Activated CD8-positive, alpha-beta memory T cell treated with anti-CD3 and anti-CD28 coated beads for 4 hours (primary cell): ENCODE measurements at places on chromosomes 4 and X.

DNA sequence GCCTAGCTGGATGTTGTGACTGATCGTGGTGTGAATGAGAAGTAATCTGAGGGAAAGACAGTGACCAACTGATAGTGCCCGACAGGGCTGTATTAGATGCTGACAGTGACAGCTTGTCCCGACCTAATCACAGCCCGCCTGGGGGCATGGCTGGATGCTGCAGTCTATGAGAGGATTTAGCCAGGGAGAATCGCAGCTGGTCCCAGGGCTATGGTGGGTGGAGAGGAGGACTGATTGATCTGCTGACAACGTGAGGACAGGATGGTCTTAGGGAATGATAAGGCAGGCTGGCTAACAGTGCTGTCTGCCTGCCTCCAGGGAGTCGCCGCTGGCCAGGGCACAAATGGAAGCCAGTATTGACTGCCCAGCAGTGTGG is 621 bp upstream of the SUV39H1 start:
- DNase-seq = no peak

DNA sequence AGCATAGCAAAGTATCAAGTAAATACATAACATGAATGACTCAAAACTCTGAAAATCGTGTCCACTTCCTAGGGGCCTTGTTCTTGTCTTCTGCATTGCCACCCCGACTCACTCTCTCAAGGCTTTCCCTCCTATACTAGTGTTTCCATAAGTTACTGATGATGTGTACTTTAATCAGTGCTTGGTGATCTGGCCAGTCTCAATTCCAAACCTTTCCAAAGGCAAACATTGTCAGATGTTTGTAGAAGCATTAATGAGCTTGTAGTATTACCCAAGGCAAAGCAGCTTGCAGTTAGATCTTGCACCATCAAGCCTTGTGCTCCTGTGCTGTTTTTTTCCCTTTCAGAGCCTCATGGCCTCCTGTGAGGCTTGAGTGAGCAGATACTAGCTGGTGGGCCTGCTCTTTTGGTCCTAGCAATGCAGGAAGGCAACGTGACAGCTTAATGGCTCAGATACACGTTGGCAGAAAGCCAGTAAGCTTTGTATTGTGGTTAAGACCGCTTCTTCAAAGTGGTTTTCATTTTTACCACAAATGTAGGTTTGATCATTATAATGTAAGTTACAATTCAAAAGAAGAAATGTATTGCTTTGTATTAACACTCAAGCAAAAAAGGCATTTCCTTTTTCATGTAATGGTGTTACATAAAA is 51.8 kb downstream of the RBPJ start:
- peak; percentile 13 for DNase-seq

DNA sequence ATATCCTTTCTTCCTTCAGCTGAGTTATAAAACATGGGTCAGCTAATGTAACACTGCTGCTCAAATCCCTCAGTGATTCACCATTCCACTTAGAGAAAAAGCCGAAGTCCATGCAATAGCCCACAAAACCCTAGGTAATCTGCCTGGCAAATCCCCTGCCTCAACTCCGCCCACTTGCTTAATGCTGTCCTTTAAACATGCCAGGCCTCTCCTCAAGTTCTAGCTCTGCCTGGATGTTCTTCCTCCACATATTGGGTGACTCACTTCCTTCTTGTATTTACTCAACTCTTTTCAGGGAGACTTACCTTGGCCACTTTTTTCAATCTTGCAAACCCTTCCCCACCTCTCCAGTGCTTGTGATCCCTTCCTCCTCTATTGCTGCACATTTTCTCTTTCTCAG is 89.8 kb downstream of the EMCN start:
- DNase-seq = no peak

- DNase-seq = no peak
These were observed 17.5 kb downstream of the FHIP1A start for GRCh38 chr4:151426513-151426912.

- no peak for DNase-seq
These were observed 779.0 kb upstream of the INTU start for GRCh38 chr4:126853715-126854114.

DNA sequence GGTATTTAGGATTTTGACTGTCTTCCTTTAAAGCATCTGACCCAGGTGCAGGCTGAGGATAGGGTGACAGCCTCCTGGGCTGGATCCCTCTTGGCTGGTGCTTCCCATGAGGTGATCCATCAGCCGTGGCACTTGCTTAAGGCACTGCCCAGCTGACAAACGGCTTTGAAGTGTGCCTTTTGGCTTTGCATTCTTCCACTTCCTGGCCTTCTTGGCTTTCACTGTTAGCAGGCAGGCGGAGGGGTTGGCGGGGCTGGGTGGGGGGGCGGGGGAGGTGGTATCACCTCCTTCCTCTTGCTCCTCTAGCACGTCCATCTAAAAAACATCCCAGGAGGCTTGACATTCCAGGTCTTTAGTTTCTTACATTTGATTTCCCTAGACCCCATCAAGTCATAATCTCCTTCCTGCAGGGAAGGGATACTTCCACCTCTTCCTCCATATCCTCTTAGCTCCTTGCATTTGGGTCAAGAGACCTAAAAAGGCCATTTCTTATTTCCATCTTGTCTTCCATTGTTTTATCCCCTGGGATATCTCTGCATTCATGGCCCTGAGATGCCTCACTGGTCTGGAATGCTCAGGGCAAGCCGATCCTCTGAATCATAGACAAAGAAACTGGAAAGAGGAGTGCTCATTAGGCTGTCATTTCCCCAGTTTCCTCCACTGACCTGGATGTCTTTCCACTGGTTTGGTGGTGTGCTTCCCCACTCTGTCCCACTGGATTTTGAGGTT is 11.3 kb upstream of the APLN start:
- no peak for DNase-seq

- DNase-seq = no peak
These were observed 101.5 kb upstream of the MAML3 start for GRCh38 chr4:140255467-140255866.

- DNase-seq = no peak
These were observed 545.3 kb upstream of the FAT1 start for GRCh38 chr4:187268940-187269339.

GRCh38 chr4:108683479-108683878 is 33.1 kb downstream of the OSTC start:
- no peak for DNase-seq

GRCh38 chrX:37578045-37578444 is 6.6 kb downstream of the LANCL3 start:
- DNase-seq = no peak

GRCh38 chr4:182978152-182978827 is 61.1 kb upstream of the DCTD start:
- no peak for DNase-seq

GRCh38 chr4:109315818-109316217 is 13.4 kb upstream of the COL25A1 start:
- no peak for DNase-seq

GRCh38 chr4:985123-985830 is 1.6 kb upstream of the IDUA start:
- DNase-seq = peak; percentile 45

GRCh38 chr4:75699299-75699698 is 25.1 kb upstream of the USO1 start:
- no peak for DNase-seq

- DNase-seq = no peak
These were observed 645.8 kb downstream of the CENPC start for GRCh38 chr4:66899422-66900065.

DNA sequence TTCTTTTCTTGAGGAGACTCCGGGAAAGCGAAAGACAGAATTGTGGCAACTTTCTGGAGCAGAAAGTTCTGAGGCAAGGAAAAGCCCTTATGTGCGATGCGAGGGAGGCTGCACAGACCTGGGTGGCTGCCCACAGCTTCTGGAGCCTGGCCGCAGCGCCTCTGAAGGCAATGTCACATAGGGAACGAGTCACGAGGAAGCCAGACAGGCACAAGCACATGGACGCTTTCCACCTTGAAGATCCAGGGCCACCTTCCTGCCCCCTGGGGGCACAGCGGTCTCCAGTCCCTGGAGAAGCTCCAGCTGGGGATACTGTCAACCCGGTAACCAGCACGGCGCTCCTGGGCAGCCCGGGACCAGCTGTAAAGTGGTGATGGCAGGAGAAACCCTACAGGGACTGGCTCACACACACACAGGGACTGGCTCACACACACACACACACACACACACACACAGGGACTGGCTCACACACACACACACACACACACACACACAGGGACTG is 69.8 kb downstream of the MTNR1A start:
- no peak for DNase-seq

- DNase-seq = no peak
These were observed 104.9 kb downstream of the ARHGAP10 start for GRCh38 chr4:147836807-147837206.

DNA sequence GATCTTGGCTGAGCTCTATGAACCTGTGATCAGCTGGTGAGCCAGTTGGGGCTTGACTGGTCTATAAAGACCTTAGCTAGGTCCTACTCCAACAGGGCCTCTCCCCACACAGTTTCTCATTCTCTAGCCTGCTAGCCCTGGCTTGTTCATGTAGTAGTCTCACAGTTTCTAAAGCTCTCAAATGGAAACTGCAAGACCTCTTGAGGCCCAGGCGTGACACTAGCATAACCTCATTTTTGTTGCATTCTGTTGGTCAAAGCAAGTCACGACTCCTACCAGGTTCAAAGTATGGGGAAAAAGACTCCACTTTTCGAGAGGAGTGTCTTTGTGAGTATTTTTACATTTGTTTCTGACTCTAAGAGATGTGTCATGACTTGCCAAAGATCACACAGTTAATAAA is 50.9 kb downstream of the CEP44 start:
- no peak for DNase-seq

GRCh38 chrX:142076633-142077032 is 128.5 kb downstream of the MAGEC2 start:
- no peak for DNase-seq

GRCh38 chr4:7906171-7906701 is 33.4 kb downstream of the AFAP1 start:
- DNase-seq = no peak

GRCh38 chr4:24527371-24527770 is 57.0 kb downstream of the DHX15 start:
- no peak for DNase-seq

- no peak for DNase-seq
These were observed 92.2 kb upstream of the RAPGEF2 start for GRCh38 chr4:159010563-159011260.

DNA sequence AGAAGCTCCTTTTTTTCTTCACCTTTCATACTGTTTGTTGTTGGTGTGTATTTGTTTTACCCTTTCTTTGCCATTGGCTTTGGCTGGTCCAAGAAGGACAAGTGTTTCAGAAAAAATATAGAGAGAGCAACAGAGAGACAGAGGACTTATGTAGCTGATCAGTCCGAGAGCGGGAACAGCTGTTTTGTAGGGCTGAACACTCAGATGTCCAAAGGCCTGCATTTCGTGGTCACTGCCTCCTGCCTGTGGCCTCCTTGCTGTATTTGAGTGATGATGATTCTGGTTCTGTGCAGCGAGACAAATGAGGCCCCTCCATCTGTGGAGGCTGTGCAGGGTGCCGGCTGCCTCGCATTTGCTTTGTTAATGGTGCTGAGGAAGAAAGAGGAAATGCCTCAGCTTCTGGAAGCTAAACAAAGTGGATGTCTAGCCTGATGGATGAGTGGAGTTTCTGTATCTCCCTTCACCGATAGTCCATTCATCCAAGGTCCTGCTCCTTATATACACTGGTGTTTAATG is 19.8 kb upstream of the STOX2 start:
- no peak for DNase-seq

- no peak for DNase-seq
These were observed 244.6 kb upstream of the TET2 start for GRCh38 chr4:104901961-104902605.

GRCh38 chr4:146273204-146273901 is 59.0 kb downstream of the REELD1 start:
- no peak for DNase-seq
